ENCODE measurements at places on chromosomes 7 and 10. TPM values are rescaled to one million over a fixed set of nuclear protein-coding genes. Genes with fewer than 3 reads are reported as not detected.

SH2D4B gene
- not detected for total RNA-seq

MSS51 gene
- total RNA-seq = 2.5 TPM

TSPAN13 gene
- 9.5 TPM for total RNA-seq

MNX1 gene
- not detected for total RNA-seq

CSGALNACT2 gene
- total RNA-seq = 8.9 TPM

BBIP1 gene
- total RNA-seq = 16.8 TPM

RADIL gene
- total RNA-seq = 1.8 TPM

CALY gene
- total RNA-seq = not detected

NRG3 gene
- total RNA-seq = not detected

SEC31B gene
- total RNA-seq = 2.6 TPM

GRCh38 chr7:136339464-136339863 is 362.3 kb upstream of the MTPN start:
- DNase-seq = no peak

DNA sequence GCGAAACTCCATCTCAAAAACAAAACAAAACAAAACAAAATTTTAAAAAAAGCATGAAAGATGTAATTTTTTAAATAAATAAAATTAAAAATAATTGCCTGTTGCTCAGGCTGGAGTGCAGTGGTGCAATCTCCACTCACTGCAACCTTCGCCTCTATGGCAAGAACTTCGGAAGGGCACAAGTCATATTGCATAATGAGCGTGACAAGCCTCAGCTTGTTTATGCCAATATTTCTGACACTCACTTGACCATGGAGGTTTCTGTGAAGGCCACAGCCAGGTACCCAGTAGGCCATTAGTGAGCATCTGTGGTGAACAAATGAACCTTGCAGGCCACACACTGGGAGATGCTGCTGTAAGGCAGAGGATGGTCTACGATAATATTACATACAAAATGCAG is 106.1 kb upstream of the KMT2C start:
- DNase-seq = no peak

- DNase-seq = no peak
Observed at GRCh38 chr7:21947056-21947455, 1.4 kb upstream of the CDCA7L start.

DNA sequence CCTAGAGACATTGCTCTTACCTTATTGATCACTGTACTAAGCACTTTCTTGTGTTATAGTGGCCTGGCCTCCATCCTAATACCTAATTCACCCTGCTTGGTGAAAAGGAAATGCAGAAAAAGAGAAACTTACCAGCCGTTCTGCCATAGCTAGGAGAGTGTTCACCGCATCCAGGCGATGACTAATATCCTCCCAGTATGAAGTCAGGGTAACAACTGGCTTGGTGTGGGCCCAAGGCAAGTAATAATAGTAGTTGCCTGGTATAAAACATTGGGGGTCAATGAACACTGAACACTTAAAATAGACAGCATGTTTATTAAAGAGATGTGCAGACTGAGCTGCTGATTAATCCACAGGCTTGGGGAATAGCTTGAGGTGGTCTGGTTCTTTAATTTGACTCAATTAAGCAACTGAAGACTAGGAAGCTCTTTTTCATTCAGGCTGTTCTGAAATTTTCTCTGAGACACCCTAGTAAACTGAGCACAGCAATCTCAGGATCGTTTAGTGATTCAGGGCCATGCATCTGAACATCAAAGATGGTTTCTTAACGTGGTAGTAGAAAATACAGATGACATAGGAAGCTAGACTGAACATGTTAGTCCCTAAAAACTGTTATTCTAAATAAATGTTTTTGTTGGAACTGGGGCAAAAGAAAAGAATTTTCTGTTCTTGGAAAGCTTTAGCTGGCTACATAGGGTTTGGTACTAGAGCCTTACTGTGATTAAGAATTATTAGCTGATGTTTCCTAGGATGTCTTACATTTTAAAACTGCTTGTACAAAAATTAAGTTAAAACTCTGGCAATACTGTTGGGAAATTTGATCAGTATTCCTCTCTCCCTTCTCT is 102.2 kb downstream of the MYOF start:
- DNase-seq = no peak

- DNase-seq = no peak
Observed at GRCh38 chr7:81623251-81623855, 146.5 kb downstream of the HGF start.

DNA sequence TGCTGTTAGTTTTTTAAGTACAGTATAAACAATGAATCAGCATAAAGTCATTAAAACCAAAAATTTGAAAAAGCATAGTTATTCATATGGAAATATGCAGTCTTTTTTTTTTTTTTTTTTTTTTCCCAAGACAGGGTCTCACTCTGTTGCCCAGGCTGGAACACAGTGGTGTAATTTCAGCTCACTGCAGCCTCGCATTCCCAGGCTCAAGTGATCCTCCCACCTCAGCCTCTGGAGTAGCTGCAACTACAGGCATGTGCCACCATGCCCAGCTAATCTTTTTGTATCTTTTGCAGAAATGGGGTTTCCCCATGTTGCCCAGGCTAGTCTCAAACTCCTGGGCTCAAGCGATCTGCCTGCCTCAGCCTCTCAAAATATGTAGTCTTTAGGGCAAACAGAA is 182.0 kb downstream of the SEMA3E start:
- no peak for DNase-seq

- DNase-seq = no peak
Observed at GRCh38 chr10:73079779-73080541, 16.7 kb downstream of the P4HA1 start.

DNA sequence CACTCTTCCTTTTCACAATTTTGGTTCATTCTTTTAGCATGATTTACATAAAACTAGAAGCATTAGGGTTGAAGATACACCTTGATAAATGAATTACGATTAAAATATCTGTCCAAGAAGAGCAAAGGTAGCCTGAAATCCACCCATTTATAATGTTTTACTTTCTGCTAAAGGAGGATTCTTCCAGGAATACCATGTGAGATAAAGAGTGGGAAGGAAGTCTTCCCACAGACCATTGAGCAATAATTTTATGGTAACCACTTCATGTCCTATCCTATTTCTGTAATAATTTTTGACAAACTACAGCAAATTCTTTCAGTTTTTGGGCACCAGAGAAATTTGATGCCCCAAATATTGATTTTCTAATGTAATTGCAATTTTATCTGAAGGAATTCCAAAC is 150.6 kb upstream of the STEAP4 start:
- DNase-seq = no peak

DNA sequence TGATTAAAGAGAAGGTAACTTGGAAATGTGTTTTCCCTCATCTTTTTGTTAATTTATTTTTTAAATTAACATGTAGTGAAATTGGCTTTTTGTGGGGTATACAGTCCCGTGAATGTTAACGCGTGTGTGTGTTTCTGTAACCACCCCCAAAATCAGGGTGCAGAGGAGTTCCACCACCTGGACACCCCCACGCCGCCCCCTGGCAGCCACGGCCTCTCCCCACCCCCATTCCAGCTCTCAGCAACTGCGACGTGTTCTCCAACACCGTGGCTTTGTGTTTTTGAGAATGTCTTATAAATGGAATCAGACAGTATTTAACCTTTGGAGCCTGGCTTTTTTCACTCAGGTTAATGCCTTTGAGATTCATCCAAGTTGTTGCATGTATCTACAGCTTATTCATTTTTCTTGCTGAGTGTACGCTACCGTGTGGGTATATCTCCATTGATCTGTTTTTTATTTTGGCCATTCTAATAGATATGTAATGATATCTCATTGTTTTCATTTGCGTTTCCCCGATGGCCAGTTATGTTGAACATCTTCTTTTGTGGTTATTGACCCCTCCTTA is 218.8 kb downstream of the EBF3 start:
- DNase-seq = no peak

GRCh38 chr7:87317691-87318245 is 27.7 kb upstream of the CROT start:
- DNase-seq = no peak

DNA sequence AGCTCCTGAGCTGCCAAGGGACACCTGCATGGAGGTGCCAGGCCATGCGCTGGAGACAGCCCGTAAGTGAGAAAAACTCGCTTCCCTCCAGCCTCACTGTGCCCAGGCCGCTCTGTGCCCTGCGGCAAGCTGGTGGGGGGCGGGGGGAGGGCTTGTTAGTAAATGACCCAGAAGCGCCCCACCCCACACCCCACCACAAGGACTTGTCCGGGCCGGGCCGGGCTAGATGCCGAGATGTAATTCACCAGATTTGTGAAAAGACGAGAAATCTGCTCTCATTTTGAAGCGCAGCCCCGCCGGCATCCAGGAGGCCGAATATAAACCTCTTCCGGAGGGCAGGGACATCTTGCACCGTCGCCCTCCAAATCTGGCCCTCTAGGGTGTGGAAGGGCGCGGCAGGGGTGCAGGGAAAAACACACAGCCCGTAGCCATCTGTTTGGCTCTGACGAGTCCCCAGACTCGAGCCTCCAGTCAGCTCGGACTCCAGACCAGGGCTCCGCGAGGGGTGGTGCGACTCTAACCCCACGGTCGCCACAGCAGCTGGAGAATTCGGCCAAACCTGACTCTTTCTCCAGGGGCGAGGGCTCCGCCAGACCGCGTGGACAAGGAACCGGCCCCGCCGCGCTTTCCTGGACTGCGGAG is 14.8 kb downstream of the TLX1 start:
- DNase-seq = no peak

DNA sequence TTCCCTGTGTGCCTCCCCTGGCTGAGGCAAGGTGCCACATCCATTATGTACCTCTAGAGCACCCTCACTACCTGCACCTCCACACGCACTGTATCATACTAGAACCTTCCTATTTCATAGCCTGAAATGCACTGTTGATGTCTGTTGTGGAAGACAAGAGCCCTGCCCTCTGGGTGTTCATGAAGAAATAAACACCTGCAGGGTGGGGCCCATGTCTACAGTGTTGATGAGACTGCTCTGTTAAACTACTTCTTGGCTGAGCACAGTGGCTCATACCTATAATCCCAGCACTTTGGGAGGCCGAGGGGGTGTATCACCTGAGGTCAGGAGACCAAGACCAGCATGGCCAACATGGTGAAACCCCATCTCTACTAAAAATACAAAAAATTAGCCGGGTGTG is 14.0 kb downstream of the SORBS1 start:
- DNase-seq = no peak

DNA sequence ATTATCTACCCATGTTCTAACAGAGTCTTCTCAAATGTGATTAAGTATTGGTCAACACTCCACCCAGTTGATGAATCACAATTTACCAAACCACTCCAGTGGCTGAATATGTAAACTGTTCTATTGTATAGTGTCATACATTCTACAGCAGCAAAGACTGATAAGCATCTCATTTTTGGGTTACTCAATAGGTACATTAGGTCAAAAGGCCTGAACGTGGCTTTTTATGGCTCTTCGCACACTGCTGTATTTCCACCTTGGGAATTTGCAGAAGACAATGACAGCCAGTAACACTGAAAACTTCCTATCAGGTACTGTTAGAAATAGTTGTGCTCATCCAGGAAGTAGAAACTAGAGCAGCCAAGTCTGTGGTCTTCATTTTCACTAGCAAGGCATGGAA is 166.9 kb downstream of the GLI3 start:
- no peak for DNase-seq

GRCh38 chr7:111290982-111291381 is 200.1 kb downstream of the LRRN3 start:
- DNase-seq = no peak

- DNase-seq = no peak
Observed at GRCh38 chr10:89785095-89785494, 83.7 kb downstream of the KIF20B start.

DNA sequence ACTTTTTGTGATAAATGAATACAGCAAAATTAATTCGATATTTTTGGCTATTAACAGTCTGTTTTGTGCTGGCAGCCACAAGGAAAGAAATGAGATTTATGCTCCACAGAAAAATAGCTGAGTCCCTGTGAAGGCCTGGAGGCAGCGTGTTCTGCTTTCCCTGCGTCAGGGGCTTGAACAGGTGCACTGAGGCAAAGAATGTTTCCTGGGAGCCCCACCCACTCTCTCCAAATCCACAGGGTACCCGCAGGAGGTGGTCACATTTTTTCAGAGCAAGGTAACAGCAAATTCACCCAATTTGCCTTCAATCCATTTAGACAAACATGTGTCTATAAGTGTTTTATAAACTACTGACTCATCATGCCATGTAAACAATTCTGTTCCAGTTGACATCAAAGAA is 308.1 kb downstream of the TCERG1L start:
- DNase-seq = no peak

DNA sequence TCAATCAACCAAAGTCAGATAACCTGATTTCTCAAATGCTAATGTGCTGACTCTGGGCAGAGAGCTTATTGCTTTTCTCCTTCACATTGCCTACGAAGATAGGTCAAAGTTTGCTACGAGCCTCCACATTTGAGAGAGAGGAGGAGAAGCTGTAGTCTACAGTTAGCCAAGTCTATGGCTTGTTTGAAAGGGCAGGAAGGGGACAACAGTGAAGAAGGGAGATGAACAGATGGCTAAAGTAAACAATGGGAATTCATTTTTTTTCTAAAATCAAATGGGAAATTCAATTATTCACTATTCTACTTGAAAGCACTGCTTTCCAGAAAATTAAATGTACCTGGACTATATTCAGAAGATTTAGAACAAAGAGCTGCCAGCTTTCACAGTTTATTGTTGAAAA is 126.7 kb upstream of the C1QL3 start:
- no peak for DNase-seq

DNA sequence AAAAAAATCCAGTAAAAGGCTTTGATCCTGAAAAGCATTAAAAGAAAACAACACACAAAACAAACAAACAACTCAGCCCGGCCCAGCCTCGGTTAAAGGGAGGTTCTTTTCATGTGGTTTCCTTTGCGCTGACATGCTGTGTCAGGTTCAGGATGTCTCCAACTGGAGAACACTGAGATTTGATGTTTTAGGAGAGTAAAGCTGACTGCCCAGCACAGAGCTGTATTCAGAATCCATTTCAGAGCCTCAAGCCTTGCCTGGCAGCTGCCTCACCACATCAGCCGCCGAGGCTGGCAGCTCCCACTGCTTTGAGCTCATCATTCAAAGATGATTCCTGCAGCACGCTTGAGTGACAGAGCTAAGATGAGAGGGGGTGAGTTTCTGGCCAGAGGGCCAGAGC is 205.8 kb upstream of the LYZL1 start:
- no peak for DNase-seq

DNA sequence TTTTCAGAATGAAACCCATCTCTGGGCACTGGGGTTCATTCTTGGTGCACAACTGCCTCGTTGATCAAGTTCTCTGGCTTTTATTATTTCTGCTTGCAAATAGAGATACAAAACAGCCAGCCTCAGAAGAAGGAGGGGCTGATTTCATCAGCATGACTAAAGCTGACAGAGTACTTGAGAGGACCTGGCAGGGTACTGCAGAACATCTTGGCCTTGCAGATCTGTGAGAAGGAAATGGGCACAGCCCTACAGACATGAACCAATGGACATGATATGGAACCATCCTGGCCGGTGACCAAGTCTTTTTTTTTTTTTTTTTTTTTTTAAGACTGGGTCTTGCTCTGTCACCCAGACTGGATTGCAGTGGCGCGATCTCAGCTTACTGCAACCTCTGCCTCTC is 240.6 kb downstream of the VTI1A start:
- DNase-seq = no peak

DNA sequence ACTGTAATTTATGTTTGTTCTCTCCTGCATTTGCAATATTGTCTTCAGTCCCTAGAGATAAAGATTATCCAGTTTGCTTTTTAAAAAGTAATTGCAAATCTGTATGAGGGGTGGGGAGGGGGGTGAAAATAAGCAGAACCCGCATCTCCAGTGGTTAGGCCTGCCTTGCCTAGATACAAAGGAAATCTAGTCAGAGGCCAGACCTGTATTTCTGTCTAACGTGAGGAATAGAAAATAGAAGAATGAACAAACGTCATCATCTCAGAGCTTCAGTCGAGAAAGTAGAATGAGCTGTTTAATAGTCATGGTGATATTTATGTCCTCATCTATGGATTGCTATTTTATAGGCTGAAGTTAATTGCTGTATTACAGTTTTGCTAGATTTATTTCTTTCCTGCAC is 284.2 kb downstream of the BICC1 start:
- no peak for DNase-seq

All from esophagus squamous epithelium (tissue), 5 donors.